ENCODE measurements at places on chromosomes 16 and 17.

- DNase-seq = no peak
Measured at GRCh38 chr16:10136916-10137315, 45.3 kb downstream of the GRIN2A start.

DNA sequence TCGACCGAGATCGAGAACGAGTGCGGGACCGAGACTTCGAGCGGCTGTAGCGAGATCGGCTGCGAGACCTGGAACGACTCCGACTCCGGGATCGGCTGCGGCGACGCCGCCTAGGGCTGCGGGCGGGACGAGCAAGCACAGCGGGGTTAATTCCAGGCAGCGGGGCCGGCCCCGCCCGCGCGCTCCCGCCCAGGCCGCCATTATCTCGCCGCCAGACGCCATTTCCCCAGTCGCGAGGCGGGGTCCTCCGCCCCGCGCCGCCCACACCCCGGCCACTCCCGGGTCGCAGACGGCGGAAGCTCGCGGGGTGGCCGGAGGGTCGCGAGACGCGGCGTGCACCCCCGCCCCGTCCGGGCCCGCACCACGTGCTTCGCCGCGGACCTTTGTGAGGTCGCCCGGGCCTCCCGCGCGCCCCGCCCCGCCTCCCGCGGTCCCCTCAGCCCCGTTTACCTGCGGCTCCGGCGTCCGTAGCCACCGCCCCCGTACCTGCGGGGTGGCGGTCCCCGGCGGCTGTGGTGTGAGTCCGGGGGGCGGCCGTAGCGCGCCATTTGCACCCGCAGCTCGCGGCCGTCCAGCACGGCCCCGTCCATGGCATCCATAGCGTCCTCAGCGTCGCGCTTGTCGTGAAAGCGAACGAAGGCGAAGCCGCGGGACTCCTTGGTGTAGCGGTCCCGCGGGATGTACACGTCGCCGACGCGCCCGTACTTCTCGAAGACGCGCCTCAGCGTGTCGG is 616 bp downstream of the SRSF2 start:
- peak; percentile 37 for DNase-seq

DNA sequence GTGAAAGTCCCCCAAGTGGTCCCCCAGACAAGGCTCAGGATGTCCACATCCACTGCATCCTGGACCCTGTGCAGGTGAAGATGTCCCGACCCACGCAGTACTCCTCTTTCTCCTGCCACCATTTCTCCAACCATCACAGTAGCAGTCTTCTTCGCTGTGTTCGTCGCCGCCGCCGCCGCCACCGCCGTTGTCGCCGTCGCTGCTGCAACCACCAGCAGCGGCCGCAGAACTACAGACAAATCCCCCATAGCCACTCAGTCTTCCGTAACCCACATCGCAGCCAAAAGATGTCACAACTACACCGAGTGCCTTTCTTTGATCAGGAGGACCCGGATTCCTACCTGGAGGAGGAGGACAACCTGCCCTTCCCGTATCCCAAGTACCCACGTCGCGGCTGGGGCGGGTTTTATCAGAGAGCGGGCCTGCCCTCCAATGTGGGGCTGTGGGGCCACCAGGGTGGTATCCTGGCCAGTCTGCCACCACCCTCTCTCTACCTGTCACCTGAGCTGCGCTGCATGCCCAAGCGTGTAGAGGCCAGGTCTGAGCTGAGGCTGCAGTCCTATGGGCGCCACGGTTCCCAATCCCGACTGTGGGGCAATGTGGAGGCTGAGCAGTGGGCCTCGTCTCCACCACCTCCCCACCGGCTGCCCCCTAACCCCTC is 917 bp downstream of the SPEM2 start:
- DNase-seq = no peak

- no peak for DNase-seq
Measured at GRCh38 chr17:60645918-60646523, 31.6 kb upstream of the BCAS3 start.

- no peak for DNase-seq
Measured at GRCh38 chr17:57905875-57906455, 49.2 kb downstream of the CUEDC1 start.

GRCh38 chr16:12866981-12867551 is 34.3 kb upstream of the SHISA9 start:
- DNase-seq = no peak

DNA sequence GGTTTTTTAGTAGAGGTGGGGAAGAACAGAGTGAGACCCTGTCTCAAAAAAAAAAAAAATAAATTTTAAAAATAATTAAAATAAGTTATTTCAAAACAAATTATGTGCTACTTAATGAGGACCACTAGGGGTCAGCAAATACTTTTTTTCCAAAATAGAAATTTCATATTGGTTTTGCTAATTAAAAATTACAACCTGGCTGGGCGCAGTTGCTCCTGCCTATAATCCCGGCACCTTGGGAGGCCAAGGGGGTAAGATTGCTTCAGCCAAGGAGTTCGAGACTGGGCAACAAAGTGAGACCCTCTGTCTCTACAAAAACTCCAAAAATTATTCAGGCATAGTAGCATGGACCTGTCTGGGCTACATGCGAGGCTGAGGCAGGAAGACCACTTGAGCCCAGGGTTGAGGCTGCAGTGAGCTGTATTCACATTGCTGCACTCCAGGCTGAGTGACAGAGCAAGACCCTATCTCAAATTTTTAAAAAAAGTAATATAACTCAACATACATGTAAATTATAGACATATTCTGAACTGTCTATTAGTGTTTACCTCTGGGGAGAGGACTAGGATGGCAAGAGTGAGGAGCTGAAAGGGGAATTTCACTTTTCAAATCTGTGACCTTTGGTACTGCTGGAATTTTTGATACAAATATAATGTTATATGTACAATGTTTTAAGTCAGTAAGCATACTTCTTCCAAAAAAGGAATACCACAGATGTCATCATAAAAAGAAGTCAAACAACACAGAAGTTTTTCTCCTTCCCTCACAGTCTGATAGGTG is 8.1 kb downstream of the MEIOB start:
- DNase-seq = no peak

GRCh38 chr16:22887445-22887844 is 73.5 kb downstream of the HS3ST2 start:
- DNase-seq = no peak

DNA sequence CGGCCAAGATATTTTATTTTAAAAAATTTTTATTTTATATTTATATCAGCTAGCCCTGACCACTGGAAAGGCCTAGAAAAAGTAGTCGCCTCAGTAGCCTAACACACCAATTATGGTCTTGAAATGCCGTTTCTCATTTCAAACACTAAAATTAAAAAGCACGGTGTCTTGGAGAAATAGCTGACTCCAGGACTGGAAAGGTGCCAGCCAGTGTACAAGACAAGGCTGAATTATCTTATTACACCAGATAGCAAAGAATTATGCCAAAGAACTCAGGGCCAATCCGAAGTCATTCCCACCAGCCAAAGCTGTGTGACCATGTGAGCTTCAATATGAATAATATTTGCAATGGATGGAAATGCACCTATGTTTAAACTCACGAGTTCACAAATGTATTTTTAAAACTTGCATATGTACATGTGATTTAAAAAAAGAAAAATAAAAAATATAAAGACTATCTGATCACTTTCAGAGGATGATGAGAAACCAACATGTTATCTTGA is 19.9 kb upstream of the ATP2C2 start:
- no peak for DNase-seq

GRCh38 chr16:24036614-24037013 is 200.8 kb downstream of the PRKCB start:
- peak; percentile 36 for DNase-seq

DNA sequence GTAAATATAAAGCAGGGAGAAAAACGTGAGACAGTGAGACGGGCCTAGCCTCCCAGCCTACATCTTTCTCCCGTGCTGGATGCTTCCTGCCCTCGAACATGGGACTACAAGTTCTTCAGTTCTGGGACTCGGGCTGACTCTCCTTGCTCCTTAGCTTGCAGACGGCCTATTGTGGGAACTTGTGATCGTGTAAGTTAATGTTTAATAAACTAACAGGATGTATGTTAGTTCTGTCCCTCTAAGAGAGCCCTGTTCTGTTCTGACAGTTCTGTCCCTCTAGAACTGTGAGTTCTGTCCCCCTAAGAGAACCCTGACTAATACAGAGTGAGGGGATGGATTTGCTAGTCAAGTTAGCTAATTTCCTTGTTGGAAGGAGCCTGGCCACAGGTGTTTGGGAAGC is 16.7 kb upstream of the MYH10 start:
- DNase-seq = no peak
